A172 (cell line): ENCODE measurements at places on chromosomes 2 and 18. TPM values are rescaled to one million over a fixed set of nuclear protein-coding genes. Genes with fewer than 3 reads are reported as not detected.

GRCh38 chr18:25274926-25275325, 77.0 kb downstream of the ZNF521 start:
- DNase-seq: no peak

- peak; percentile 63 for DNase-seq
Observed at GRCh38 chr2:37586663-37587317, 84.7 kb downstream of the CDC42EP3 start.

Gene AQP12B
- total RNA-seq: not detected in 2 replicates

Gene CCDC68
- 0.07 TPM in 1 of 2 replicates, not detected in the other for total RNA-seq
